CD8-positive, alpha-beta memory T cell (primary cell): ENCODE measurements at places on chromosomes 7 and 10.

DNA sequence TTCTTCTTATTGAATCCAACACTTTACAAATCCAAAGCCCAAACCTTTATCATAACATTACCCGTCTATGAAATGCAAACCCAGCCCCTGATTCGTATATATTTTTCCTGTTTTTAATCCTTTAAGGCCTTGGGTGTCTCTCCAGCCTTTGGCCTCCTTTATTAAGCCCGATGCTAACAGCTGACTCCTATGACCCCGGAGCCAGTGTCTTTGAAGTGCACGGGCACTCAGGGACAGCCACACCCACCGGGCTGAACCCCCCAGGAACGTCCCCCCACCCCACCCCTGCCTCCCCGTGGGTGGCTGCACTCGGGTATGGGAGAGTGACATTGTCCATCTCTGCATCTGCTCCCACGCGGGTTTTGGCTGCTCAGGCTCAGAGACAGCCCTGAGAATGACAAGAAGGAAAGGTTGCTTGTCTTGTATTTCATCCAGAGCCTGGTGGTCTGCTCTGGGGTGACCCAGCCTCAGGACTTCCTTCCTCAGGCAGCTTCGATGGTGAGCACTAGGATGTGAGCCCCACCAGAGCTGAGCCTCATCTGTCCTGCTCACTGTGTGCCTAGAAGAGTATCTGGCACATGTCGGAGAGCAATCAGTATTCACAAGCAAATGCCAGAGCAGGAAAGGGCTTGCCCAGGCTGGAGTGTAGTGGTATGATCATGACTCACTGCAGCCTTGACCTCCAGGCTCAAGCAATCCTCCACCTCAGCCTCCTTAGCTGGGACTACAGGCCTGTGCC is 210.4 kb downstream of the SKIDA1 start:
- DNase-seq, result no peak

- DNase-seq, result no peak
Observed at GRCh38 chr10:30862486-30862885, 169.2 kb downstream of the ZNF438 start.

- DNase-seq, result peak; percentile 86
Observed at GRCh38 chr7:127588019-127588696, at the start of gene ARF5. TSS of gene ARF5 (plus strand) at chr7:127588411. CDS start at chr7:127588499, 88 bp downstream.

DNA sequence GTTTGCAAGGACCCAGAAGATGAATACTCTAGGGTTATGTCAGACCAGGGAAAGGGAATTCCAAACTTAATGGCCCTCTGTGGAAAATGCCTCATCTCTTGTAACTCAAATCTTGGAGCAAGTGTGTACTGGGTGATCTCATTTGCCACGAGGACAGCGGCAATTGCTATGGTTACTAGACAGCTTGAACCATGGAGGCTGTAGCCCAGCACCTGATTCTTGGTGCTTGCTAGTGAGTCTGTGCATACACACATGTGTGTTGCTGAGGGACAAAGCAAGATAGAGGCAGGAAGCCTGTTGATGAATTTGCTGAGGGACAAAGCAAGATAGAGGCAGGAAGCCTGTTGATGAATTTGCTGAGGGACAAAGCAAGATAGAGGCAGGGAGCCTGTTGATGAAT is 58.6 kb upstream of the FEZF1 start:
- DNase-seq, result no peak

DNA sequence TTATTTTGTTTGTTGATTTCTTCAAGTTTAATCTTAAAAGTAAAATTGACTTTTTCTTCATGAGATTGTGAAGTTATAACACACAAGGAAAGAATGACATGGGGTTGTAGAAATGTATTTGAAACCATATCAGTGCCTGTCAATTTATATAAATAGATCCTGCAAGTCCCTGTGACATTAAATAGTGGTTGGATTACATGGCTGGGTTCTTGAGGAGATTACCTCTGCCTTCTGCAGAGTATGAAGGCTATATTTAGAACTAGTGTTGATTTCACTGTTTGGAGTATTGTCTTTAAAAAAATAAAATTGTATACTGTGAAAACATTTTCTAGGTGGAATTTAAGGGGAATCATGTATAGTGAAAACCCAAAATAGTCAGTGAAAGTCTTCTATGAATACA is 385.8 kb upstream of the SMIM30 start:
- DNase-seq, result no peak

DNA sequence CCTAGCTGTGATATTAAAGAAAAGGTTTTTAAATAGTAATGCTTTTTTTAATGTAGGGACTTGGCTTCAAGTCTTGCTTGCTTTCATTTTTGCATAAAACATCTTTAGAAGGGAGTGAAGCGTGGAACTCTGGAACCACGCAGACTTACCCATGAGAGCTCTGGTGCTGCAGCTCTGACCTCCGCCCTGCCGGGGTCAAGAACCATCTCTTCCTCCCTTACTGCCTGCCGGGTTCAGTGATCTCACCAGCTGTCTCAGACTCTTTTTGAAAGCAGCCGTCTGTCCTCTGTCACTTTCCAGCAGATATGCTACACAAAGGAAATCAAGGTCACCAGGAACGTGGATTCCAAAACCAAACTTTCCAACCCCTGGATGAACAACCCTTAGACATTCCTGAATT is 353.8 kb downstream of the GPR37 start:
- no peak for DNase-seq

DNA sequence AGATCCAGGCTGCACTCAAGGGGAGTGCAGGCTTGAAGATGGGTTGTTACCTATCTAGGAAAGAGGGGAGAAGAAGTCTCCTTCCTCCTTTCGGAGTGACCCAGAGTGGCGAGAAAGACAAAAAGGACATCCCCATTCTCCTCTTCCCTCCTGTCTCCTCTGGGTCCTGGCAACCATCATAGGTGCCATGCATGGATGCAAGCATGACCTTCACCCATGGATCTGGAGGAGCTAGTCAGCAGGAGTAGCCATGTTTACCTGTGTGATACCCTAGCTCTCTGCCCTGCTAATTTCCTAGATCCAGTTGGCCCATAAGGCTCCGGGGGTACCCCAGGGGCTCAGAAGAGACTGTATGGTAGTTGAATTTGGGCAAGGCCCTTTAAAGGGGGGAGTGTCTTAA is 17.2 kb upstream of the CROT start:
- no peak for DNase-seq

DNA sequence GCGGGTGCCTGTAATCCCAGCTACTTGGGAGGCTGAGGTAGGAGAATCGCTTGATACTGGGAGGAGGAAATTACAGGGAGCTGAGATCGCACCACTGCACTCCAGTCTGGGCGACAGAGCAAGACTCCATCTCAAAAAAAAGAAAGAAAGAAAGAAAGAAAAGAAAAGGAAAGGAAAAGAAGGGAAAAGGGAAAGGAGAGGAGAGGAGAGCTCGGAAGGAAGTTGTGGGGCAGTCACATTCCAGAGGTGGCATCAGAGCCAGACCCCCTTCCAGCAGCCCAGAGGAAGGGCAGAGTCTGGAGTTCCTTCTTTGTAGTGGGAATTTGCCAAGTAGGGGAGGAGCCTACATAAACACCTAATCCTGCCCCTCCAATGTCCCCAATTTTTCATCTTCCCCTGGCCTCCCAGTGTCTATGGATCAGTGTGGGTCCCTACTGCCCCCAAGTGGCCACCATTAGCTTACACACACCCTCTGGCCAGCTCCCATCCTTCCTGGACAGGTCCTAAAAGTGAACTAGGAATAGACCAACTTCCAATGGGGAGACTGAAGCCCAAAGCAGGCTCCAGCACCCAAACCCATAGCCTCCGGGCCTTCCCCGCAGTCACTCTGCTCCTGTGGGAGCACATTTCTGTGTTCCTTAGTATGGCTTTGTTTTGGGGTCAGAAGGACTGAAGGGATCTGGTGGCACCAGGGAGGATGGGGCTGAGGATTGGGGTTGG is 39.6 kb upstream of the HSPB1 start:
- no peak for DNase-seq

DNA sequence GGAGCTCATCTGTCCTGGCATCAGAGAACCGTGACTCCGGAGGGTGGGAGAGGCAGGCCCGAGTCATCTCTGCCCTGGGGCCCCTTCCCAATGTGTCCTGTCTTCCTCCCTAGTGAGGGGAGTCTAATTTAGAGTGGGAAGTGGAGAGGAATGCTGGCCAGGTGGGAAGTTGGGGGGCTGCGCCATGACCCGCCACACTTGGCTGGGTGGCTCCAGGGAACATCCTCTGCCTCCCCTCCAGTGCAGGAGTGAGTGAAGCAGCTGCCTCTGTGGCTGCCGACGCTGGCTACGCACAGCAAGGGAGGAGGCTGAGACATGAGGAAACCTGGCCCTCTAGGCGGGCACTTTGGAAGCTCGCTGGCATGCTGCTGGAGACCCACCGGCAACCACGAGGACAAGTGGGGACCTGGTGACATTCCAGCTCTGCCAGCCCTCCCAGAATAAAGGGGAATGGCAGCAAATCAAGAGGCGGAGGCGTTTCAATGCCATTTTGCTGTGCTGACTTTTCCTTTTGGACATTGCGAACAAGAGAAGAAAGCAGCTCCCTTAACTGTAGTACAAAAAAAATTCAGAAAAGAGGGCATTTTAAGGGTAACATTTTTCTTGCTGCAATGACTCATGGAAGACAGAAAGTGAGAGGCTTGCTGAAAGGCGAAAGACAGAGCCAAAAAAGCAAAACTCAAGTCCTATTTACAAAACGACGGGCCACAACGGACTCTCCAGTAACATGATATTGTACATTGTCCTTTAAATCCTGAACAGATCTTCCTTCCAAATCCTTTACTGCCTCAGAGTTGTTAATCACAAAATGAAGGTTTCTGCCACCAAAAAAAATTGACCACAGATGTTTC is 121.2 kb upstream of the PITRM1 start:
- no peak for DNase-seq

DNA sequence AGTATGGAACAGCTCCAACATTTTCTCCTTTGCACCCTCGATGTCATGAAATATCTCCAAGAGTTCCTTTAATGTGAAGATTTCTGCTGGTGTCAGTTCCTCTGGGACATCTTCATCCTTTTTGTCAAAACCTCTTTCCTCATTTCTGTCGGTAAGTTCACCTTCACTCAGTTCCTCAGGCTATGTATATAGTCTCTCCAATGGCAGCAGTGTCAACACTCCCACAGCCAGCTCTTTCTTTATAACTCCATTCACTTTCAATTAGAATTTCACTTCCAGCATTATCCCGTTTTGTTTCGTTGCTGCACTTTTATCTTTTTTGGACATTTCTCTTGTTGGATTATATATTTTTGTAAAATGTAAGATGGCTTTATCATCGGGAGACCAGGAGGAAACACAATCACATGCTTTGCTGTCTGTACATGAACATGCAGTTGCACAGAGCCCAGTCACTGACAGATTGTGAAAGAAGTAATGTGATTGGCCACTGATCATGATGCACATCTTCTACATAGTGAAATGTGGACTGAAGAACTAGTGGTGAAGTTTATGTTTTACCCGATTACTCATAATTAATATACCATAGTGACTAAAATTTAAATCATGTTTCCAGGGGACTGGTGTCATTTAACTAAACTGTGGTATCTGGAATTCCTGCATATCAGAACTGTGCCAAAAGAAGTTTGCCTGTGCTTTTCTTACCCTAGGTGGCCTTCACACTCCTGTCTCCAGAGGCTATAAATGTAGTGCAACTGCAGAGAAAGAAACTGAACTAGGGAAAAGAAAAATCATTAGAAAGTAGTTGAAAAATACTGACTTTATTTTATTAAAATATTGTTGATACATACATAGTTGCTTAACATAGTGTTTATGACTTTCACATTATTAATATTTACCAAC is 289.6 kb downstream of the PPP1R3A start:
- DNase-seq, result no peak

DNA sequence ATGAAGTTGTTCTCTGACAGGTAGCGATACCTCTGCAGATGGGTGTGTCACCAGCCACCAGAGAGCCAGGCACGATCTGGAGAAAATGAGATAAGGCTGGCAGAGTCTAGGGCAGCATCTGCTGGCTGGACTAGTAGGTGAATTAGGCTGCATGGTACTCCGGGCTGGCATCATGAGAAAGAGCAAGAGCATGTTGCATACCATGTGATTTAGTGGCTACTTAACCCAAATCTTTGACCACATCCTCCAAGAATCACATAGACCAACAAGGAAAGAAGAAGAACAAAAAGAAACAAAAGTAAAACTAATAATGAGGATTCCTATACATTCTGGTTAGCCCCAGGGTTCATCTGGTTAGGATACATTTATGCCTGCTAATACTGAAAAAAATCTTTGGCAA is 23.4 kb upstream of the FAM170B start:
- DNase-seq, result no peak

DNA sequence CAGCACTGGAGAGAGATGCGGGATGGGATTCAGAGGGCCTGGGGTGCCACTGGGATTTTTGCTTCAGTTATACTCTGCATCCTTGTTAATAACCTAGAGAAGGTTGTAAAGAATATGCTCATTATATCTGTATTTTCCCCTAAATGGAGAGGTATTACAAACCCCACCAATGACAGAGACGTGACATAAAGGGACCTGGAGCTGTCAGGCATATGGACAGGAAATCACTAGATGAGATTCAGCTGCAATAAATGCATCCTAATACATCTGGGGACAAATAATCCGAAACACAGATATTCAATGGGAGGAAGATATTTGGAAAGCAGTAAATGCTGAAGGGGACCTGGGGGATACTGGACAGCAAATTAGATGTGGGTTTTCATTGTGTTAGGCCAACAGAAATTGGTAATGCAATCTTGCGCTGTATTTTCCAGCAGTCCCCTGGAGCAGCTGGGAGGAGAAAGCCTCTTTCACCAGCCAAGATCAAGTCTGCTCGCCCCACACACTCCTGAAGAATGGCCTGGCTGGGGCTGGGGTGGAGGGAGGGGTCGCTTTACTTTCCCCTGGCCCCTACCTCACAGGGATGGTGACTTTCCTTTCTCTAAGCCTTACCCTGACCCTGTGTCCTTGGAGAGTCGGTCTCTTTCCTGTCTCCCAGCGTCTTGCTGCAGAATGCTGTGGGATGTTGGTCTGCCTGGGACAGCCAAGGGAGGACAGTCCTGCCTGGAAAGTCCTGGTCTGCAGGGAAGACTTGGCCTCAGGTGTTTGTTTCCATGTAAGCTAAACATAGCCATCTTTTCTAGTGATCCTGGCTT is 653.8 kb downstream of the LRMDA start:
- DNase-seq, result no peak

- DNase-seq, result no peak
Observed at GRCh38 chr10:43217563-43218205, 49.2 kb downstream of the RASGEF1A start.

GRCh38 chr10:97553575-97554031 is 19.0 kb upstream of the ANKRD2 start:
- DNase-seq, result peak; percentile 67

DNA sequence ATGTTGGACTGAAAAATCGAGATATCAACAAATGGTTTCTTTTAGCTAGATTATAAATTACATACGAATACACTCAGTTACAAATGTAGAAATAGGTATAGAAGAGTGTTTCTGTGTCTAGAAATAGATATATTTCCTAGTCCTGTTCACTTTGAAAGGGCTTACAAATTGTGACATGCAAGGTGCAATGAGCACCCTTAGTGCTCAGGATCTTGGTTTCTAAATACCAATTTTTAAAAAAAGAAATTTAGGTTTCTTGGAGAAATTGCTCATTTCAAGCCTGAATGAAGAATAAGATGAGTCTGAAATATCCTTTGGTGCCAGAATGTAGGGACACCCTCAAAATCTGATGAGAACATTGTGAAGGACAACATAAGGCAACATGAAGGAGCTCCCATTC is 306.0 kb downstream of the CRPPA start:
- no peak for DNase-seq

GRCh38 chr10:68088740-68089139 is 13.7 kb upstream of the HERC4 start:
- DNase-seq, result no peak
